Activated T-cell treated with anti-CD3 and anti-CD28 coated beads, Interleukin-2, amount 50 U/mL, for 4 hours (primary cell): ENCODE measurements at places on chromosomes 12 and 14. TPM values are rescaled to one million over a fixed set of nuclear protein-coding genes. Genes with fewer than 3 reads are reported as not detected.

- no peak for DNase-seq
Observed at GRCh38 chr12:122951406-122951805, 14.9 kb downstream of the ABCB9 start.

GRCh38 chr12:121334513-121335343 lies 17.5 kb downstream of the ANAPC5 start:
- no peak for DNase-seq

GRCh38 chr14:72104011-72104613 lies 171.9 kb downstream of the RGS6 start:
- DNase-seq: no peak

- DNase-seq: no peak
Observed at GRCh38 chr14:64026600-64026999, 173.8 kb downstream of the SYNE2 start.

The CSRP2 gene
- 0.42 TPM for total RNA-seq

GRCh38 chr12:693934-694533 lies 30.8 kb upstream of the NINJ2 start:
- DNase-seq: no peak

DNA sequence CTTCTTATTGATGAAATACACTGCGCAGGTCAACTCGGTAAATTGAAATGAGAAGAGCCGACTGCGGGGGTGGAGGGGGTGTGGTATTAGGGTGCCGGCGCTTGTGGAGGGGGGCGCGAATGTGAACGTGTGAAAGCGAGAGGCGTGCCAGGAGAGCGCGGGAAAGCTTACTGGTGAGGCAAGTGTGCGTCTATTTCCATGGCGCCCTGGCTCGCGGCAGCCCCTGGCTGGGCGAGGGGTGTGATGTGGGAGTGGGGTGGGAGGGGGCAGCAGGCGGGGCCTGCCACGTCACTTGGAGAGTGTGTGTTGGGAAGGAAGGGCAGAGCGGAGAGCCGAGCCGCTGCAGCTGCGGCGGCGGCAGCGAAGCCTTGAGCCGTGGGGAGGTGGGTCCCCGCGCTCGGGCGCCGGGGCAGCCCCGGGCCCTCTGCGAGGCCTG lies 88.8 kb downstream of the GALNT8 start:
- no peak for DNase-seq

The SLC5A8 gene
- not detected for total RNA-seq

GRCh38 chr12:31835276-31835882 lies 106.6 kb upstream of the AMN1 start:
- no peak for DNase-seq

- DNase-seq: no peak
Observed at GRCh38 chr12:124747426-124748161, 116.1 kb downstream of the SCARB1 start.

DNA sequence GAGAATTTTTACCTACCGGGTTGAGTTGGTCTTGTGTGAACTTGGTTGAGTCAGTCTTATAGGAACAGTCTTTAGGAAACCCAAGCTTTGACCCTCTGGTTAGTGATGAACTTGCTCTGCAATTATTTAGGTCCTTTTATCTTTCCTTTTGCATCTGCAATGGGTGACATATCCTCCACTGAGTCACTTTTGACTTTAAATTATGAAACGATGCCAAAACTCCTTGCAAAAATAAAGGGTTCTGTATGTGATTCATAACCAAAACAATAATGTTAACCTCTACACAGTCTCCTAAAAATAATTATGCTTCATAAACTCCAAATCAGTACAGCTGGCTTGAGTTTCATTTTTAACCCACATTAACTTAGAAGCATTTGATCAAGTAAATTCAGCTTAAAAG lies 979.4 kb downstream of the GALC start:
- DNase-seq: no peak

DNA sequence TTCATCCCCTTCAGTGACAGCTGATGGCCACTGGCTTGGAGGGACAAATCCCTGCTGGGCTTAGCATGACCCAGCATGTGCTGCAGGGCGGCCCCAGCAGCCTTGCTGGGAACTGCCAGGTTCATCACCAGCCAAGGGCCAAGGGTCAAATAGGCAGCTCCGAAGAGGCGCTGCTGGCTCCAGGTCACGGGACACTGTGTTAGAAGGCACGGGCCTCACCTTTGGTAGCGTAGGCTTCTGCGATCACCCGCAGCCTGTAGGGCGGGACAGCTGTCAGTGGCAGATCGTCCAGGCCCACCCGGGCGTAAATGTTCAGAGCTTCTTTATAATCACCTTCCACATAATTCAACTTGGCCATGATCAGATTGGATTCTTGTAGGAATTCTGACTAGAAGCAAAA lies 35.7 kb downstream of the TTC7B start:
- no peak for DNase-seq

GRCh38 chr12:15364221-15365160 lies 42.2 kb downstream of the PTPRO start:
- no peak for DNase-seq

GRCh38 chr12:9674226-9674590 lies 4.7 kb downstream of the CLEC2D start:
- no peak for DNase-seq

DNA sequence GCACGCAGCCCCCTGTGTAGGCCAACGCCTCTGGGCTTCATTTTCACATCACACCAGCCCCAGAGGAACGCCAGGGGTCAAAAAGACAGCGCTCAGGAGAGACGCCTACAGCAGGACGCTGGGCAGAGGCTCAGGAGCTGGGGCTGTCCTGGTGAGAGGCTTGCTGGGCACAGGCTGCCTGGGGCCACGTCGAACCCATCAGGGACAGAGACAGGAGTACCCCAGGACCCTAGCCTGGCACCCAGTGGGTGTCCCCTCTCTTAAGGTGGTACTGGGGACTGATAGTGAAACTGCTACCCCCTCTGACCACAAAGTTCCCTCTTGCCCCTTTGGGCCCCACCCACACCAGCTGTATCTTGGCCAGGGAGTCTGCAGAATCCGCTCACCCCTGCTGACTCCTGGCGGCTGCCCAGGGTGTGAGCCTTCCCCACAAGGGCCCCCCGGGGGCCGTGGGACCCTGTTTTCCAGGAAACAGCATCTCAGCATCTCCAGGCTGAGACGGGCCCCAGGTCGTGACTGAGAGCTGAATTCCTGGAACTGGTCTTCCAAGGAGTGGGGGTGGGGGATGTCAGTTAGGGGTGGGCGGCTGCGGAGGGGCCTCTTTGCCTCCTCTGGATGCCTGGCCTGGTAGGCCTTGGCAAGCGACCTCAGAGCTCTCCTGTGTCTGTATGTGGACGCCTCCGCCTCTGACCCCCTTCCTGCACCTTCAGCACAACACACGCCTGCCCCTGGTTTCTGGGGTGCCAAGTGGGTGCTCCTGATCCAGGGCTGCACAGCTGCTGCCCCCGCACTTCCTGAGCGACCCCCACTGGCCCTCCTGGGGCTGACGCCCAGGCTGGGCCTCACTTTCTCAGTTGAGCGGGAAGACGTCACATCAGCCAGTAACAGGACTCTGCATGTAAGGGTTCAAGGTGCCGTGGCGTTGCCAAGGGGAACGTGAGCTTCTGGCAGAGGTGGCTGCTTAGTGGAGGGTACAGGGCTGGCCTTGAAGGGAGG lies 321.9 kb upstream of the RTL1 start:
- no peak for DNase-seq

The SERPINA6 gene
- total RNA-seq: not detected

DNA sequence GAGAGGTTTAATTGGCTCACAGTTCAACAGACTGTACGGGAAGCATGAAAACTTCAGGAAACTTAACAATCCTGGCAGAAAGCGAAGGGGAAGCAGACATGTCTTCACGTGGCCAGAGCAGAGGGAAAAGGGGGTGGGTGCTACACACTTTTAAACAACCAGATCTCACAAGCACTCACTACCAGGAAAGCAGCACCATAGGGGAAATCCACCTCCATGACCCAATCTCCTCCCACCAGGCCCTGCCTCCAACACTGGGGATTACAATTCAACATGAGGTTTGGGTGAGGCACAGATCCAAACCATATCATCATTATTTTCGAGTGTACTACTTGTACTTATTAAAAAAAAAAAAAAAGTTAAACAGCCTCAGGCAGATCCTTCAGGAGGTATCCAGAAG lies 29.9 kb downstream of the RXYLT1 start:
- no peak for DNase-seq

DNA sequence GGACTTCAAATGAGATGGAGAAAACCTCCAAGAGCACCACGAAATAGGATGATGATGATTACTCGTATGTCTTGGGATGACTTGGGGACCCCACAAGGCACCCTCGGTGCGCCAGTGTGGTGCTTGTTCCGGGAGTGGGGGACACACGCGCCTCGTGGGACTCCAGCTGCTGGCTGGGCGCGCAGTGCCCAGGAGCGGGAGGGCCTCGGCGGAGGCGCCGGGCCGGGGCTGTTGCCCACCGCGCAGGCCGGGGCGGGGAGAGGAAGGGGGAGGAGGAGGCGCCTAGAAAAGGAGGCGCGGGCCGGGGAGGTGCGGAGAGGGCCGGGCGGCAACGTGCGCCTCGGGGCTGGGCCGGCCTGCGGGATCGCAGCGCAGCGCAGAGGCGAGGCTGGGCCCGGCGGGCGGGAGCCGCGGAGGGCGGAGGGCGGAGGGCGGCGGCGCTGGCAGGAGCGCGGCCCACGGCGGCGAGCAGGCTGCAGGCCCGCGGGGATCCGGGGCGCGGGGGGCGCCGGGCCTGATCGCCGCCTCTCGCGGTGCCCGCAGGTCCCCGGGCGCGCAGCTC lies at the start of gene RFLNA:
Gene RFLNA, plus strand, starts transcription at position 314 of the 562 bp plus-strand sequence. CDS start 337 bp downstream, outside the sequence.
- no peak for DNase-seq

The CLEC12A gene
- not detected for total RNA-seq

- DNase-seq: no peak
Observed at GRCh38 chr14:69652942-69653684, 41.7 kb downstream of the SUSD6 start.

DNA sequence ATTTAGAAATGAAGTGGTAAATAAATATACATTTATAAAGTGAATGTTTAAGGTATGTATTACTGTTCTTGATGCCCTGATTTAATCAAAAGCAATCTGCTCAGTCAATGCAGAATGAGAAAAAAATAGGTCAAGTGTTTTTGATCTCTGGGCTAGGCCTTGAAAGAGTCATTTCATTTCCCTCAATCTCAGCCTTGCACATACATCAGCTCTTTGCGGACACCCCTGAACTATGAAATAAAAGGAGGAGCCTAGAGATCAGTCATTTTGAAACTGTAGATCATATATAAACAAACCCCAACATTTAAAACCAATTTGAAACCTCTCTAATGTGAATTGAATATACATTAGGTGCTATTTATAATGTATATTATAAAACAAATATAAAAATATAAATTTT lies 42.5 kb downstream of the ATG2B start:
- no peak for DNase-seq

DNA sequence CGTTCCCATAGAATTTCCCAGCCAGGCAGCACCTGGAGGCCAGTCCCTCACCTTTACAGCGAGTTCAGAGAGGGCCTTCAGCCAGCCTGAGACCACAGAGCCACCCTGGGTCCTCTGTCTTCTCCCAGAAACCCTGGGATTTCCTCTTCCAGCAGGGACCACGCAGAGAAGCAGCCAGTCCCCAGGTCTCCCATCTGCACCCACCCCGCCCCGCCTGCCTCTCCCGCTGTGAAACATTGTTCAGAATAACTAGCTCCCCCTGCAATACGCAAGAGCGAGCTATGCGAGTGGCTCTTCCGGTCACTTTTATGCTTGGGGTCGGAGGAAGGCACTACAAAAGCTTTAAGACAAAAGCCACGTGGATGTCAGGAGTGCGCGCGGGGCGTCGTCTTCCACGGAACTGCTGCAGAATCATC lies 77.8 kb downstream of the SERPINA3 start:
- no peak for DNase-seq

- no peak for DNase-seq
Observed at GRCh38 chr14:90263748-90264449, 7.5 kb downstream of the PSMC1 start.

DNA sequence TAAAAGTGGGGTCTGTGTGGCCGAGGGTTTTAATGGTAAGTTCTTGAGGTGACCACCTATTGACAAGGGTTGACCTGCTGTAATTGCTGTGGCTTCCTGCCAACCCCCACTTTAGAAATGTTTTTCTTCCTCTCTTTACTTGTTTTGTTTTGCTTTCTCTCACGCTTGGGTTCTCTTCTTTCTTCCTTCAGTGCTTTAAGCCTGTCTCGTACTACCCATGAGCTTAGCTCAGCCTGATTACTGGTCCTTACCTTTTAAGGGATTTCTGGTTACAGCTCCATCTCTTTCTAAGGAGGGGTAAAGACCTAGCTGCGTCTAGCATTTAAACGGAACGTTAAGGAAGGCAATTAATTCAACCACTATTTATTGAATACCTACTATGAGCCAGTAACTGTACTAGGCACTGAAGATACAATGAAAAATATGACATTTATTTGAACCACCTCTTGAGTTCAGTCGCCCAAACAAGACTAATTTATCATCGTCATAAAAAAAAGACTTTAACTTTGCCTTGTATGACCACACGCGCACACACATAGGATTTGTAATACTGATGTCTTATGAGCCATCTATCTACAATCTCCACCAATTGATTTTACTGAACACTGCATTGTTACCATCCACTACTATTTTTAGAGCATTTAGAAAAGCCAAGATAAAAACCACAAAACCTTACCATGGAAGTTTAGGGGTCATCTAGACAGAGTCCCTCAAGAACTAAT lies 888 bp upstream of the PPP1R12A start:
- no peak for DNase-seq

The IFNG-AS1 gene
- total RNA-seq: 0.95 TPM

DNA sequence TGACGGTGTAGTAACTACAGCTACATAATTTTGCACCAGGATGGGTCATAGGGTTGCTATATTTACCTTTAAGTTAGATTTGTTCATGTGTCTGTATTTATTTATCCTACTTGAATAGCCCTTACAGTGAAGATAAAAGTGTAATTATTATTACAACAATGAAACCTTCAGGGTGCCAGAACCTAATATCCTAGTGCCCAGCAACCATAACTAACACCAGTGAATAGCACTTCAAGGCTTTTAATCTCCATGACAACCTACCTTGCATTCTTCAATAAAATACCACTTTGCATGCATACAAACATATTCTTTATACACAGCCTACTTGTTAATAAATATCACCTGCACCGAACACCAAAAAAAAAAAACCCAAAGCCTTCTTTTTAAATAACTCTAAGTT lies 58.7 kb upstream of the G2E3 start:
- no peak for DNase-seq

The CLEC2B gene
- total RNA-seq: 8.9 TPM

DNA sequence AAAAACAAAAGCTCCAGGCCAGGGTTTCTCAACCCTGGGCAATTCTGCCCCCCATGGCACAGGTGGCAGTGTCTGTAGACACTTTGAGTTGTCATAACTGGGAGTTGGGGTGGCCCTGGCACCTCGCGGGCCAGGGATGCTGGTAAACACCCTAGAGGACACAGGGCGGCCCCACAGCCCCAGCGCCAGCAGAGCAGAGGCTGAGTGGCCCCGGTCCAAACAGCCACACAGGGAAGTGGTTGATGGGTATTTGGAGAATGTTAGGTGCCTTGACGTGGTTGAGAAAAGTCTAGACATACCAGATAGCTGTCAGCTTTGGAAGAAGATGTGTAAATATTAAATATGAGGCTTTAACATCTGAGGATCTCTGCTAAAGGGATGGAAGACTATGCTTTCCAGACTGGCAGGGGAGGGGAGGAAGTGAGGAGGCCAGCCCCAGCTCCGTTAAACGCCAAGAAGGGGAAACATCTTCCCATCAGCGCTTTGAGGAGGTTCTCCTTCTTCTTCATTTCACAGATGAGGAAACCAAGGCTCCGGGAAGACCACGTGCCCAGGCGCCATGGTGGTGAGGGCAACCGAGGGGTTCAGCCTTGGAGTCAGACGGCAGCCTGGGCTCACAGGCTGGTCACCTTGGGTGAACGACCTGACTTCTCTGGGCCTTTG lies 103.7 kb downstream of the SCARB1 start:
- no peak for DNase-seq

The CBLN3 gene
- 3.1 TPM for total RNA-seq
